ENCODE measurements at places on chromosomes 6 and 20. TPM values are rescaled to one million over a fixed set of nuclear protein-coding genes. Genes with fewer than 3 reads are reported as not detected.
A peak's percentile ranks its signal among the peaks of the same experiment; 100 is the strongest.

Gene ADGB
- total RNA-seq, result not detected

GRCh38 chr6:148455674-148456558 lies 113.3 kb downstream of the SASH1 start:
- H3K27me3 ChIP-seq, result peaks cover 6% of the 10 kb centered on the region
- H3K36me3 ChIP-seq, result no peaks in the 10 kb centered on the region
- H3K4me1 ChIP-seq, result peaks cover 18% of the 10 kb centered on the region
- no peak overlapping the region for H3K4me3 ChIP-seq
- no peak overlapping the region for H3K27ac ChIP-seq
- DNase-seq, result no peak

DNA sequence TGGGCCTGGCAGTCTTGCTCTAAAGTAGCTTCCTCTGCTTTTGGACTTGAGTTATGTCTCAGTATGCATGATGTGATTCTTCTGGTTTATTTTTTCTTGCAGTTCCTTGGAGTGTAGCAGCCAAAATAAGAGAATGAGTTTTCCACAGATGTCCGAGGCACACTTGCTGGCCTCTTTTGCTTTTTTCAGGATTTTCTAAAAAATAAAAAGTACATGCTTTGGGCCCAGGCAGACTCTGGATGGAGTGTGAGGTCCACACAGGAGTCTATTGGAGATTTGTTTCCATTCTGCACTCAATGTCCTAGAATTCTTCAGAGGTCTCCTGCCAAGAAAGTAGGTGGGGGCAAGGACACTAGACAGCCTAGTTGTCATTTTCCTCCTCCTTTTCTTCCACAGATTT lies 477.6 kb downstream of the EPM2A start:
- no peak overlapping the region for H3K4me3 ChIP-seq
- no peaks in the 10 kb centered on the region for H3K4me1 ChIP-seq
- H3K27ac ChIP-seq, result no peak overlapping the region
- DNase-seq, result no peak
- H3K27me3 ChIP-seq, result no peaks in the 10 kb centered on the region
- H3K36me3 ChIP-seq, result no peaks in the 10 kb centered on the region

GRCh38 chr20:10271494-10272219 lies 53.0 kb downstream of the SNAP25 start:
- no peaks in the 10 kb centered on the region for H3K4me1 ChIP-seq
- peaks cover 2% of the 10 kb centered on the region for H3K27me3 ChIP-seq
- H3K36me3 ChIP-seq, result no peaks in the 10 kb centered on the region
- no peak overlapping the region for H3K4me3 ChIP-seq

- no peak overlapping the region for H3K27ac ChIP-seq
- H3K4me3 ChIP-seq, result no peak overlapping the region
- DNase-seq, result no peak
- no peaks in the 10 kb centered on the region for H3K27me3 ChIP-seq
Observed at GRCh38 chr20:10524643-10525042, 89.5 kb downstream of the SLX4IP start.

GRCh38 chr6:84428300-84428907 lies 201.0 kb upstream of the CEP162 start:
- H3K4me3 ChIP-seq, result no peak overlapping the region
- no peak for DNase-seq
- no peaks in the 10 kb centered on the region for H3K36me3 ChIP-seq

DNA sequence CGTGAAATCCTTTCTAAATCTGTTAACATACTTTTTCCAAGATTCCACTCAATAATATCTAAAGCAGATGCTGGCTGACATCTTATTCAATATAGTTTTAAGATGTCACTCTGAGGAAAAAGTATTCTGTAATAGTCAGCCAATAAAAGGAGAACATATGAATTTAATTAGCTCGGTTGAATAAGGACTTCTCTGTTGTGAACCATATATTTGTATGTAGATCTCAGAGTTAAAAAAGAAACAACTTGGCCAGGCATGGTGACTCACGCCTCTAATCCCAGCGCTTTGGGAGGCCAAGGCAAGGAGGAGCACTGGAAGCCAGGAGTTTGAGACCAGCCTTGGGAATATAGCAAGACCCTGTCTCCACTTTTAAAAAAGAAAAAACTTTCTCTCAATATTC lies 7.4 kb upstream of the CD24 start:
- H3K4me3 ChIP-seq, result no peak overlapping the region
- no peak overlapping the region for H3K27ac ChIP-seq
- H3K36me3 ChIP-seq, result no peaks in the 10 kb centered on the region
- no peaks in the 10 kb centered on the region for H3K4me1 ChIP-seq
- no peak for DNase-seq

- peak overlapping the region; percentile 79 for H3K4me3 ChIP-seq
- H3K4me1 ChIP-seq, result peaks cover 35% of the 10 kb centered on the region
- H3K27ac ChIP-seq, result peak overlapping the region; percentile 80
- no peak for DNase-seq
- peaks cover 3% of the 10 kb centered on the region for H3K36me3 ChIP-seq
Observed at GRCh38 chr6:26520237-26520849, 17.8 kb upstream of the HMGN4 start.
